Cardiac ventricle fibroblast (primary cell): ENCODE measurements at places on chromosomes 2 and 18. TPM values are rescaled to one million over a fixed set of nuclear protein-coding genes. Genes with fewer than 3 reads are reported as not detected.

Gene PSMA8
- total RNA-seq, result not detected in 2 replicates

Gene BIRC6
- 64.9 and 69.4 TPM in 2 replicates for total RNA-seq

Gene PPP1R7
- 53.0 and 60.9 TPM in 2 replicates for total RNA-seq

Gene PRKCE
- 5.4 and 5.9 TPM in 2 replicates for total RNA-seq

Gene ZNF396
- total RNA-seq, result 0.88 and 1.1 TPM in 2 replicates

Gene COBLL1
- 0.24 and 1.1 TPM in 2 replicates for total RNA-seq

Gene TFPI
- total RNA-seq, result 325 and 346 TPM in 2 replicates

Gene MC4R
- not detected in 2 replicates for total RNA-seq

Gene FOXD4L1
- 0.15 TPM in 1 of 2 replicates, not detected in the other for total RNA-seq

Gene BCL2
- 3.4 and 8.3 TPM in 2 replicates for total RNA-seq

Gene TXNDC2
- 0.19 TPM in 1 of 2 replicates, not detected in the other for total RNA-seq

Gene SNTG2
- 0.78 TPM in 1 of 2 replicates, not detected in the other for total RNA-seq

Gene EPG5
- total RNA-seq, result 13.6 and 19.7 TPM in 2 replicates

Gene NGEF
- total RNA-seq, result 0.75 TPM in 1 of 2 replicates, not detected in the other

Gene TPRKB
- 13.7 and 13.8 TPM in 2 replicates for total RNA-seq

Gene SLC9A4
- not detected in 2 replicates for total RNA-seq

Gene RFTN2
- total RNA-seq, result 16.2 and 18.1 TPM in 2 replicates

Gene STPG4
- 0.20 TPM in 1 of 2 replicates, not detected in the other for total RNA-seq

Gene CCDC85A
- total RNA-seq, result 0.06 and 0.34 TPM in 2 replicates

Gene SNRNP27
- total RNA-seq, result 33.1 and 39.8 TPM in 2 replicates

Gene POTEF
- not detected in 2 replicates for total RNA-seq

Gene POTEC
- total RNA-seq, result not detected in 2 replicates

Gene ACMSD
- total RNA-seq, result not detected in 2 replicates

Gene CRYGD
- total RNA-seq, result not detected in 2 replicates

Gene SCN7A
- 0.06 TPM in 1 of 2 replicates, not detected in the other for total RNA-seq

Gene ANTXR1
- 65.2 and 81.3 TPM in 2 replicates for total RNA-seq

Gene IMPA2
- total RNA-seq, result 11.4 and 16.2 TPM in 2 replicates

Gene UGT1A8
- total RNA-seq, result not detected in 2 replicates

Gene TRIM43
- total RNA-seq, result not detected in 2 replicates

Gene GREB1
- 1.7 and 2.3 TPM in 2 replicates for total RNA-seq

Gene PAIP2B
- 0.54 and 1.00 TPM in 2 replicates for total RNA-seq

Gene NOSTRIN
- total RNA-seq, result 0.24 TPM in 1 of 2 replicates, not detected in the other

Gene TUBA4A
- 13.4 and 26.5 TPM in 2 replicates for total RNA-seq
